ENCODE measurements at places on chromosomes 7 and 10.
A peak's percentile ranks its signal among the peaks of the same experiment; 100 is the strongest.

- DNase-seq = no peak
These were observed 5.2 kb downstream of the ADCY1 start for GRCh38 chr7:45579391-45579801.

DNA sequence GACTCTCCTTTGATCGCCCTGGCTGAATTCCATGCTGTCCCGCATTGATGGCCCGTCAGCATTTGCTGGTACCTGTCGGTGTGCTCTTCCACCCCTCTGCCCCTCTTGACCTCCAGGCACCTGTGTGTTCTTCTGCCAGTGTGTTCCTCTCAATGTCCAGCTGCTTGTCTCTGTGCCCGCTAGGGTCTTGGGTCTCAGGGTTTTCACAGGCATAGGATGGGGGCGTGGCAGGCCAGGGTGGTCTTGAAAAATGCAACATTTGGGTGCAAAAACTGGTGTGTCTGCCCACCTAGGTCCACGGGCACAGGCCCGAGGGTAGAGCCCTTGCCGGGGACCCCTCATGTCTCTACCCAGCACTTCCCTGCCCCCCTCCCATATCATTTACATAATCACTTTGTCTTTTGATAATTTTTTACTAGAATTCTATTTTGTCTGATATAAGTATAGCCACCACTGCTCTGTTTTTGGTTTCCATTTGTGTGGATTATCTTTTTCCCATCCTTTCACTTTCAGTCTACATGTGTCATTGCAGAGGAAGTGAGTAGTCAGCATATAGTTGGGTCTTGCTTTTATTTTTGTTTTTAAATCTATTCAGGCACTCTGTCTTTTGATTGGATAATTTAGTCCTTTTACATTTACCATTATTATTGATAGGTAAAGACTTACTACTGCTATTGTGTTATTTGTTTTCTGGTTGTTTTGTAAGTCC lies 46.6 kb upstream of the ADRA2A start:
- DNase-seq = no peak

DNA sequence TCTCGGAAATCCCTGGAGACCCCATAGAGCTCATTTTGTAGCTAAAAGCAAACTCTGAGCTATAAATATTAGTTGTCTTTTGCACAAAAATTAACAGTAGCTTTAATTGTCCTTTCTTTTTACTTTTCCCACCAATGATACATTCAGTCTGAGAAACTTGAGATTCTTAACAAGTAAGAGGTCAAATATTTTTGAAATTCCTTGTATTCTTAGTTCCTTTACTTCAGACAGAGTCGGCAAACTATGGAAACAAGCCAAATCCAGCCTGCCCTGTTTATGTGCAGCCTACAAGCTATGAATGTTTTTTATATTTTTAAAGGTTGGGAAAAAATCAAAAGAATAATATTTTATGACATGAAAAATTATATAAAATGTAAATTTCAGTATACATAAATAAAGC lies 146.6 kb downstream of the CTNNA3 start:
- DNase-seq = peak; percentile 62

DNA sequence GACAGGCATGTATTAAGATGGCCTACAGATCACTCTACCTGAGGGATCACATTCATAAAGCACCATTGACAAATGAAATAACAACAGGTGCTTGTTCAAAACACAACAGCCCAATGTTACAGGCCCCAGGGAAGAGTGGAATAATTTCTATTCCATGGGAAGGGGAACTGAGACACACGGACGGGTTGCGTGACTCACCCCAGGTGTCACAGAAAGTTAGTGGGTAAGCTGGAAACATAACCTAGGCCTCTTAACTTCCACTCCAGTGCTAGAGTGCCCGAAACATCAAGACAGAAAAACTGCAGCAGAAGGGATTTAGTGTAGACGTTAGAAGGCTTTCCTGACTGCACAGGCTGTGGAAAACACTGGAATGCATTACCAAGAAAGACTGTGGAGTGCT lies 48.3 kb downstream of the SLC37A3 start:
- DNase-seq = no peak

GRCh38 chr7:27134392-27134791 lies 3.8 kb upstream of the HOXA4 start:
- DNase-seq = peak; percentile 37

GRCh38 chr10:118955531-118955930 lies 74.0 kb upstream of the NANOS1 start:
- no peak for DNase-seq

DNA sequence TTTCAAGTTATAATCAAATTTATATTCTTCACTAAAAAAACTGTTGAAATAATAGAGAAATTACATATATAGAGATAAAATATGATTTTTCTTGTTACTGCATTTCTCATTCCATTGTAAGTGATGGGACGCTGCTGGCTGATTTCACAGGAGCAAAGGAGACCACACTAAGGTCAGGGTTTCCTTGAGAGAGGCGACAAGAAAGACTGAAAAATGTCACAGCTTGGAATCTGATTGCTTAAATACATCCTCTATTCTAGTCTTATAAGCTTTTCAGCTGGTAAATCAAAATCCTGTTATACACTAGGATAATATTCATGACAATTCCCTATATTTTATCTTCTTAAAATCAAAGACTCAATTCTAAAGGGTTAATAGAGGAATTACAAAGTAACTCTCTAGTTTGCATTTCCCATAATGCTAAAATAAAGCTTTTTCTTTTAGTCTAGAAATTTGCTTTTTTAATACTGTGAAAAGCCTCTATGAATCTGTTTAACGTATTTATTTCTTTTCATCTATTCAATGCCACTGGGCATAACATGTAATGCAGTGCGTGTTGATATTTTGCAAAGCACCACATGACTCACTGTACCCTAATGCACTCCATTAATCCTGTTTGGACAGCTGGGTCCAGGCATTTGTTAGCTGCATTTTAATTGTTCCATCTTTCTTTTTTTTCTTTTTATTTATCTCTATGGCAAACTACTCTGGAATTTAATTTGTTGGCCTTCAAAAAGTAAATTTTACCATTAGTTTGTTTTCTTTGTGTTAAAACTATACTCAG lies 81.7 kb downstream of the RNF32 start:
- DNase-seq = peak; percentile 45

DNA sequence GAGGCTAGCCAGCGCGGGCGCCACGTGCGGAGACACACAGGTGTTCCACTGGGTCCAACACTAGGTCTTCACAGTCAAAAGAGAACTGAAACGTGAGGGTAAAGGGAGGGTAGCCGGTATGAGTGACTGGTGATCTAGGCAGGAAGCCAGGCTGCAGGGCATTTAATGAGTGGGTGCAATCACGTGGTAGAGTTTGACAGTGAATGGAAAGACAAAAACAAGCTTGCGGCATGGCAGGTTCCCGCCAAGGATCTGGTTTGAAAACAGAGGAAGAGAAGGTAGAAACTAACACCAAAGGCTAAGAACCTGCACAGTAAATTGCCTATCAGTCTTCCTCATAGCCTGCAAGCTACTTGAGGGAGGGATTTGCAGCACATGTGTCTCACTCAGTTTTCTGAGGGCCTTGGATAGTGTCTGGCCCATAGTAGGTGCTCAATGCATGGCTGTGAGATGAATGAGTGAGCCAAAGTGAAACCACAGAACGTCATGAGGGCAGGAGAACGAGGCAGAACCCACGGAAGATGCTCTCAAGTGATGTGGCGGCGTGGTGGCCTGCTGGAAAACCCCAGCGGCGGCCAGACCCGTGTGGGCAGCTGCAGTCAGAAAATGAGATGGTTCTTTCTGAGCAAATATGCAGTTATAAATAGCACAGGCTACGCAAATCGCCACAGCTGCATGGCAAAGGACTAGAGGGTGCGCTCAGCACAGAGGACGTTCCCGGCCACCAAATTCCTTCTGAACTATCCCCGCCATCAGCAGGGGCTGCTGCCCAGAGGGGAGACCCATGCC lies 183.6 kb upstream of the NFE2L3 start:
- no peak for DNase-seq

DNA sequence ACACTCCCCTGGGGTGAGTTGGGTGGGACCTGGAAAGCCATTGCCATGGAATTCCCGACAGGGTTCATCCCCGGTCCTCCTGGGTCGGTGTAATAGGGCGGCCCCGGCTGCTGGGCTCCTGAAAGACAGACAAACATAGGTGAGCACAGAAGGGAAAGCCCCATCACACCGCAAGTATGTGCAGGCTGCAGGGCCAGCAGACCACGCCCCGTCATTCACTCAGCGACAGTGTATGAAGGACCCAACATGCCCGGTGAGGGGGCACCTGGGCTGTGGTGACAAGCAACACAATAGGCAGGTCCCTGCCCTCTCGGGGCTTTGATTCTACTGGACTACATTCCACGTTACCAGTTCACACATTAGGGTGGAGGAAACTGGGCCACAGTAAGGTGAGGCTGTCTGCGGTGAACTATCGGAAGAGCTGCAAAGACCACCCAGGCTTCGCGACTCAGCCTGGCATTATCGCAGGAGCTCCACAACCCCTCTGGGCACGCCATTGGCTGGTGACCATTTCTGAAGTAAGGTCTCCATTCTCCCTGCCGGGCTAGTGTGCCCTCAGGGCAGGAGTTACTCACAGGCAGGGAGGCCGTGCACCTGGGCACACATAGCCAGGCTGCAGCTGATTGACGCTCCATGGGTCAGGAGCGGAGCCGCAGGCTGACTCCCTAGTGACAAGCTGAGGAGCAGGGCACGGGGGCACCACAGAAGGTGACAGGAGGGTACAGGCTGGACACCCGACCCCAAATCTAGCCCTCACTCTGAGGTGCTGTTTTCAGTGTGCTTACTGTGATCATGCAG lies 99.2 kb downstream of the VOPP1 start:
- DNase-seq = no peak

DNA sequence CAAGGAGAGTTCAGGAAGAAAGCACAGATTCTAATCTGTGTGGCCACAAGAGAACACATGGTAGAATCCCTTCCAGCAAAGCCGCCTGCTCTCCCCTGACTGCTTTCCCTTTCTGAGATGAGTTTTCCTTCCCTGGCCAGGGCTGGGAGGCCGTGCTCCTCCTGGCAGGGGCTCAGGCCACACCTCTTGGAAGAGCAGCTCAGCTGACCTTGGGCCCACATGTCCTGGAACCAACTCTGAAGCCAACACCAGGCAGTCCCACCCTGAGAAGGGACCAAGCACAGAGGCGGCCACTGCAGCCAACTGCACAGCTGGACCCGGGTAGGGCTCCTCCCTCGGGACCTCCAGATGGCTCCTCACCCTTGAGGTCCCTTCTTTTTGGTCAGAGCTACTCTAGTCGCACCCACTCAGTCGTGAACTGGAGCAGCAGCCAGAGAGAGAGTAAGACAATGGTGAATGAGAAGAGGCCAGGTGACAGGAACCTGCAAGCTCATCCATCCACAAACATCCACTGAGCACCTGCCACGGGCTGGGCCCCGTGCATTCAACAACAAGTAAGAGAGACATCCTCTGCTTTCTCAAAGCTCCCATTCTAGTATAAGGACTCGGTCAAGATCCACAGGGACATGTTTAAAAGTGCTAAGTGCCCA lies 40.3 kb downstream of the FAM53B start:
- no peak for DNase-seq

- no peak for DNase-seq
These were observed 51.4 kb upstream of the EZH2 start for GRCh38 chr7:148935451-148935850.

DNA sequence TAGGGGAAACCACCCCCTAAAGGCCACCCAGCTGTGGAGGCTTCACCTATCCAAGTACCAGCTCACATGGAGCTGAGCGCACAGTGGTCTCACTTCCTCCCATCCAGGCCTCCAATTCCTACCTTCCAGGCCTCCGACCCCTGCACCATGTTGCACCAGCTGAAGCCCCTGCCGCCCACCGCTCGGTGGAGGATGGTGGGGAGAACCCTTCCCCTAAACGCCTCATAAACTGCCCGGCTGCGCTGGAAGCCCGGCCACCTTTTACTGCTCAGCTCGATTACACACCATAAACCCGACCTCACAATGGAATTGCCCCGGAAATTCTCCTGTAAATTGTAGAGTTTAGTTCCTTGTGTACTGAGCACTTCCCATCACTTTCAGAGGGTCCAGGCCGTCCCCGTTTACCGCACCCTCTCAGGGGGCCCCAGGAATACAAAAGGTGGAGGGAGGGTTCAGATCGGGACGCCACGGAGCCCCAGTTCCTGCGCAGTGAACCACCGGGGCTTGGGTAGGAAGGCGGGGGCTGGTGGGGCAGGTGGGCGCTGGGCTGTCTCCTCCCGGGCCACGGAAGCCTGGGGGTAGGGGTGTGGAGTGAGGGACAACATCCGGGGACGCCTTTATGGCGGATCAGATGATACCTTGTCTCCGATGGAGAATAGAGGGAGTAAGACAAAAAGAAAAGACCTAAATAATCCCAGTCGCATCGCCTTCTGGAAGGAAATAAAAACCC lies 1.4 kb upstream of the HOXA7 start:
- no peak for DNase-seq

- no peak for DNase-seq
These were observed 37.8 kb downstream of the RSU1 start for GRCh38 chr10:16779384-16779915.

- peak; percentile 63 for DNase-seq
These were observed 58.0 kb downstream of the FAM171A1 start for GRCh38 chr10:15313047-15313446.

GRCh38 chr10:51903675-51904074 lies 204.3 kb upstream of the CSTF2T start:
- no peak for DNase-seq

GRCh38 chr10:123995082-123995460 lies 98.3 kb downstream of the CHST15 start:
- no peak for DNase-seq
